ENCODE measurements at places on chromosomes 2 and 18.
A peak's percentile ranks its signal among the peaks of the same experiment; 100 is the strongest.

- DNase-seq: no peak
These were observed 397.2 kb upstream of the CDH2 start for GRCh38 chr18:28574175-28574574.

- DNase-seq: no peak
These were observed 85.3 kb upstream of the RANBP2 start for GRCh38 chr2:108634011-108634410.

GRCh38 chr18:9079818-9080528 is 22.5 kb upstream of the NDUFV2 start:
- DNase-seq: no peak

GRCh38 chr2:67258122-67258521 is 139.0 kb upstream of the ETAA1 start:
- DNase-seq: no peak

DNA sequence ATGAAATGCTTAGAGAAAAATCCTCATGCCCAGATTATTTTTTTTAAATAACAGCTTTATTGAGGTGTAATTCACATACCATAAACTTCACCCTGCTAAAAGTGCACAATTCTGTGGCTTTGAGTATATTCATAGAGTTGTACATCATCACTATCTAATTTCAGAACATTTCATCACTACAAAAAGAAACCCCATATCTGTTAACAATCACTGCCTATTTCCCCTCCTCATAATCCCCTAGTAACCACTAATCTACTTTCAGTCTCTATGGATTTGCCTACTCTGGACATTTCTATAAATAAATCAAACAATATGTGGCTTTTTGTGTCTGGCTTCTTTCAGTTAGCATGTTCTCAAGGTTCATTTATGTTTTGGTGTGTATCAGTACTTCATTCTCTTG is 51.4 kb downstream of the OSBPL1A start:
- no peak for DNase-seq

- DNase-seq: no peak
These were observed 41.4 kb downstream of the THUMPD2 start for GRCh38 chr2:39737661-39738060.

GRCh38 chr2:177812713-177813396 is 259.7 kb downstream of the PDE11A start:
- no peak for DNase-seq

DNA sequence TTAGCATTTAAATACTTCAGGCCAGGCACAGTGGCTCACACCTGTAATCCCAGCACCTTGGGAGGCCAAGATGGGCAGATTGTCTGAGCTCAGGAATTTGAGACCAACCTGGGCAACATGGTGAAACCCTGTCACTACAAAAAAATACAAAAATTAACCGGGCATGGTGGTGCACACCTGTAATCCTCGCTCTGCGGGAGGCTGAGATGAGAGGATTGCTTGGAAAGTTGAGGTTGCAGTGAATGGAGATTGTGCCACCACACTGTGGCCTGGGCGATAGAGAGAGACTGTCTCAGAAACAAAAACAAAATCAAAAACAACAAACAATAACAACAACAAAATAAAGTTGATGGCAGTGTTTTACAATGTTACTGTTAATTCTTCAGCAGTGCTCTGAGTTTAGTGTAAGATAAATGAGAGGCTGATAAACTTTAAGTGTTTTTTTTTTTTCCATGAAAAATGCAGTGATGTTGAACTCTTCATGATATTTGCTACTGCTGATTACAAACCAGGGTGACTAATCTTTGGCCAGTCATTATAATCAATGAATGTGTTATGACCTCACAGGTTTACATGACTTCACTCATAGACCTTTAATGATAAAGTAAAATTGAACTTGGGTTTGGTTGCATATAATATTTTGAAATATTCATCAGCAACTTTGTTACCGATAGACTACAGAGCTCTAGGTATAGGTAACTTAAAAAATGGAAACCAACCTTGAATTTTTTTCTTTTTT is 2.5 kb downstream of the ITGAV start:
- DNase-seq: no peak

DNA sequence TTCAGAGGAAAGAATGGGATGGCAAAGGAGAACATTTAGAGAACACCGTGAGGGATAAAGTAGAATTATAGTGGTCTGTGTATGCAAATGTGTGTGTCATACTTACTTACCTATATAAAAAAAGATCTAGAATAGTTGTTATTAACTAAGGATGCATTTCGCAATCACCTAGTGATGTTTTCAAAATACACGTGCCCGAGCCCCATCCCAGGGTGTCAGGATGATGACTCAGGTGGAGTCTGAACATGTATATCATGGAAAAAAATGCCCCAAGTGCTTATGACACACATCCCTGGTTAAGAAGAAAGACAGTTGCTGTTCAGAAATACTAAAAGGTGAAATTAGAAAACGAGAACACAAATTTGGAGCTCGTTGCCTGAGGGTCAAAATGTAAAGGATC is 109.0 kb downstream of the CERS6 start:
- no peak for DNase-seq

DNA sequence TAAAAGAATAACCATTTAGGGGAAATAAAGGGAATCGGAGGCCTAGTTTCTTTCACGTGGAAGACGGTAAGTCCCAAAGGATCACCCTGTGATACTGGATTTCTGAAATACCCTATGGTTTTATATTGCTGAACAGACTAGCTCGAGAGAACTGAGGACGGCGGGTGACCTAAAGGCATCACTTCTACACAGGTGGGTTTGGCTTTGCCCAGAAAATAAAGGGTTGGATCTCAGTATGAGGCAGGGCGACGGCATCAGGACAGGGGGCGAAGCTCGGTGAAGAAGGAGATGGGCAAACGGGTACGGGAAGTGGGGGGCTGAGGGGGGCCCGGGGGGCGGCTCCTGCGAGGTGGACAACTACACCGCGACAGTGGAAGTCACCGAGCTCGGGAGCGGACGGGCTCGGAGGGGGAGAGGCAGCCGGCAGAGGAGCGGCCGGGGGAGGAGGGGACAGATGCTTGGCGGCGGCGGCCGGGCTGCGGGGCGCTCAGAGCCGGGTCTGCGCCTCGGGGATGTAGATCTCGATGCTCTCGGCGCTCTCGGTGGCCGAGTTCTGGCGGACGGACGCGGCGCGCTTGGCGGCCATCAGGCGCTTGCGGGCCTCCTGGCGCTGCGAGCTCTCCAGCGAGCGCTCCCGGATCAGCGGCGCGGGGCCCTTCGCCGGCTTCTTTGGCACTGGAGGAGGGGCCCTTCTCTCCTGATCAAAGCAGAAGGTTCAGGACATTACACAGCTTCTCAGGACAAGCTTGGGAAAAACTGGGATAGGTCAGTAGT is 48.9 kb downstream of the TGIF1 start:
- DNase-seq: peak; percentile 54

- DNase-seq: no peak
These were observed 776.0 kb downstream of the TSN start for GRCh38 chr2:122531290-122532071.

GRCh38 chr2:20667531-20668401 is 822 bp downstream of the GDF7 start:
- no peak for DNase-seq

DNA sequence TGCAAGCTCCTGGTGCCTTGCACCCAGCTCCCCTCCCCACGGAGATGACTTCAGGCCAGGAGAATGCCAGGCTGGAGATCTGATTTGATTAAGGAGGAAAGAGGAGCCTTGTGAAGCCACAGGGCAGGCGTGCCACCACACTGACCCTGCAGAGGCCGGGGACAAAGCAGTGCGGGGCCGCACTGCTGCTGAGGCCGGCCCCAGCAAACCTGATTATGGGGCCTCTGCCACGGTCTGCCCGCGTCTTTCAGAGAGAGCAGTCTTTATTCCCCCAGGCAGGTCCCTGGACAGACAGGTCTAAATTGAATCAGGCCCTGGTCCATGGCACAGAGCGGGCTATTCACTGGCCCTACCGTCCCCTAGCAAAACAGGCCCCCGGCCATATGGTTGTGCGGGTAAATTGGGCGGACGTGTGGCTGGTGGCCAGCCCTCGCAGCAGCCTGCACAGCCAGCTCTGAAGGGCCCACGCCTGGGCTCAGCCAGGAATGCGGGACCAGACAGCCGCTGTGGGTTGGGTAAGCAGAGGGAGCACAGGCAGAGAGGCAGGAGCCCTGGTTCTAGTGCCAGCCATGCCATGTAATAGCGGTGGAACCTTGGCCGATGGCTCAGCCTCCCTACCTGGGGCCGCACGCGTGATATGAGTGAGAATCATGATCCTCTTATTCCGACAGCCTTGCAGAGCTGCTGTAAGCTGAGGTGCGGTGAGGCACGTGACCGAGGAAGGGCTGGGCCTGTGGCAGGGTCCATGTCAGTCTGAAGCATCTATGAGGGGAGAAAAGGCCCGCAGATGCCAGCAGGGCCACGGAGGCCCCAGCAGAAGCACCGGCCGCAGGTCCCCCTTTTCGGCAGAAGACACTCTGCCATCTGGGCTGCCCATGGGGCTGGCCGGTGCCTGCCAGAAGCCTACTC is 97.3 kb upstream of the MYCN start:
- DNase-seq: no peak

GRCh38 chr2:189285349-189285748 is 105.8 kb upstream of the COL5A2 start:
- no peak for DNase-seq

All from breast epithelium (tissue), 4 donors.